ENCODE measurements at places on chromosomes 1 and 21. TPM values are rescaled to one million over a fixed set of nuclear protein-coding genes. Genes with fewer than 3 reads are reported as not detected.

GRCh38 chr1:3212453-3213355 lies 143.7 kb downstream of the PRDM16 start:
- no peak for DNase-seq

GRCh38 chr1:184929711-184930202 lies 44.6 kb downstream of the NIBAN1 start:
- no peak for DNase-seq

Gene EPHB2
- 48.0 TPM for total RNA-seq

DNA sequence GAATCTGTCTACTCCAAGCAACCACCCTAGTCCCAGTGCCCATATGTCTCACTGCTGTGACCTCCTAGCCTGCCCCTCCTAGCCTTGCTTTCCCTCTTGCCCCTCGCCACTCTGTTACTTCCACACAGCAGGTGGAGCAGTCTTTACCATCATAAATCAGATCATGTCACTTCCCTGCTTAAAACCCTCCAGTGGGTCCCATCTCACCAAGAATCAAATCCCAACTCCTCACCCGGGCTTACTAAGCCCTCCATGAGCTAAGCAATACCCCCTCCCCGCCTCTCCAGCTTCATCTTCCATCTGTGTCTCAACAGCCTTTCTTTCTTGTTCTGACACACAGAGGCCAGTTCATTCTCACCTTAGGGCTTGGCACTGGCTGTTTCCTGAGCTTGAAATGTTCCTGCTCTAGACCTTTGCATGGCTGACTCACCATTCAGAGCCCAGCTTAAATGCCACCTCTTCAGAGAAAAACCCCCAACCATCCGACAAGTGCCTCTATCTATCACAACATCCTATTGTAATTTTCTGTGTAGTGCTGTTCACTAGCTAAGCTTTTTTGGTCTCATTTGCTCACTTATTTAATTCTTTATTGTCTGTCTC lies 22.3 kb downstream of the KNCN start:
- DNase-seq = no peak

DNA sequence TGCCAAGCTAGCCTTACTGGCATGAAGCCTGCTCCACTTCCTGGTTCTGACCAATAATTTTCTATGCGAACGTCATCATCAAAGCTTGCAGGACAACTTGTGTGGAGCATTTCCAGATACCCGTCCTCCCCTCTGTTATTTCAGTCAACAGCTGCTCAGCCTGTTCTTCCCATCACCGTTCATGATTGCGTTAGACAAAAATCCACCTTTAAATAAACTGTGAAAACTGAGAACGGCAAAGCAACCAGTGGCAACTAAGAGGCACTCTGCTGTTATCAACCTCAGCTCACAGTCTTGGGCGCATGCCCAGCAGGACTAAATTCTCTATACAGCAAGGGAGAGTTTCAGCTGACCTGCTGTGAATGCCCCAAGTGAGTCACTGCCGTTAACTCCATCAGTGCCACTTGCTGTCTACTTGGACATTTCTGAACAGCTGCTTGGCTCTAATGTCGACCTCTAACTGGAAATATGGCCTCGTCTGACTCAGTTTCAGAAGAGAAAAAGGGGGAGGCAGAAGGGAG lies 207.4 kb upstream of the RUNX1 start:
- no peak for DNase-seq

Gene TNFRSF9
- 0.07 TPM for total RNA-seq

- DNase-seq = no peak
Observed at GRCh38 chr1:229119161-229119560, 151.8 kb upstream of the RAB4A start.
